Kidney capillary endothelial cell (primary cell): ENCODE measurements at places on chromosomes 2 and 18.

DNA sequence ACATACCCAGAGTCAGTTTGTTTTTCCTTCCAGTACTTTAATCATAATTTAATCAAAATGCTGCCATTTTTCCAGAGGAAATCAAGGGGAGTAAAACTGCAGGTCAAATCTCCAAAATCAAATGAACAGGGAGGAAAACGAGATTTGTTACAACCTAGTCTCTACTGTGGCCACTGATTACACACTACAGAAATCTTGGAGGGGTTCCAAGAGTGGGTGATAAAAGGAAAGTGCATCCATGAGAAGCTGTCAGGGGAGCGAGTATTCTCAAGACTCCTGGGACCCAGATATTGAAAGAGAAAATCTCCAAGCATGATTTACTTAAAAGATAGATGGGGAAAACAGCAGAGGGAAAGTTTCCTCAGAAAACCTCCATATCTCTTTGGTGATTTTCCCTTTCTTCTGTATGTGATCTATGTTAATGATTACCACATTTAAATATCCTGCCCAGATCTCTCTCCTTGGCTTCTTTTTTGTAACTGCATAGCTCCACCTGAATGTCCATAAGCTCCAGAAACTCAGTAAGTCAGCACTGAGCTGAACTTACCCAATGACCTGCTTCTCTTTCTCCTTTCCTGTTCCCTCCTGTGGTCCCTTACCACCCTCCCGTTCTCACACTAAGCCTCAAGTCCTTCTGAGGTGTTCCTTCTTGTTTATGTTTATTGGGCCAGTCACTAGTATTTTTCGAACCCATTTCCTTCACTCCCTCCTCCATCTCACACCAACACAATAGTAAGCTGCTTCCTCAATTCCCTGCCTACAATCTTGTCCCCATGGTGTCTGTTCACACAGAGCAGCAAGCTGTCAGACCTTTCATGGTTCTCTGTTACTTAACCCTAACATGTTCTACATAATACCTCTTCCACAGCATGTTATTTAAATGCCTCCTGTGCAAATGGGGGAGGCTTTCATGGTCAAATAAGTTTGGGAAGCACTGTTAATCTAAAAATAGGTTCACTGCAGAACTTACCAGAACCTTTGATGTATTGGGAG, 73.9 kb upstream of the TWSG1 start:
- no peak for DNase-seq

DNA sequence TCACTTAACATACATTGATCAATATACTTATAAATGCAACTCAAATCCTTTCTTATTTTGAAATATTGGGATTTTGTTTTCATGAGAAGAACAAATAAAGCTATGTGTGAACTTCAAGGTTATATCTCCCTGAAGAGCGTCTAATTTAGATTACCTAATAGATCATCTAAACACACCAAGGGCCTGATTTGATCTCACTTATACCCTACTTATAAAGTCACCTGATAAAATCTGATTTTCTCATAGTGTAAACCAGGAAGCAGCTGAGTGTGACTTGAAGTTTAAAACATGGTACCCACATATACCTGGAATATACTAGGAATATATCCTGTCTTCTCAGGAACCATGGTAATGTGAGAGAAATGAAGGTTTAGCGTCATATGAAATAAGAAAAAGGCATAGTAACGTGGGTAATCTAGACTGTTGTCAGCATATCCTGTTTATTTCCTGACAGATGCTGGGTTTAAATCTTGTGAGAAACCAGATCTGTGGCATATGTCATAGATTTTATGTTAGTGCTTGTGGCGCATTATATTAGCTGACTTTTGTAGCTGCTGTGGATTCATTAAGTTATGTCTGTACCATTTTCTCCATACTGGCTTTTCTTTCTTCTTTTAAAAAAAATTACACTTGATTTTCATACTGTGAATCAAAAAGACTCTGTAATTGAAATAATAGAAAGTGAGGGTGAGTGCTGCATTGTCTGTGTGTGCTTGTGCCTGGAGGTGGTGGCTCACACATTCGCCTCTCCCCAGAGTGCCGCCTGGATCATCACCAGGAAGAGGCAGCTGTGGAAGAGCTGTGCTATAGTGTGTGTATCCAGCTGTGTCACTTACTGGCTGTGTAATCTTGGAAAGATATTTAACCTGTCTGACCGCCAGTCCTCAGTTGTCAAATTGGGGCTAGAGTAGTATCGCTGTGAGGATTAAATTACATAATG, 164.0 kb downstream of the MYO3B start:
- DNase-seq, result no peak

DNA sequence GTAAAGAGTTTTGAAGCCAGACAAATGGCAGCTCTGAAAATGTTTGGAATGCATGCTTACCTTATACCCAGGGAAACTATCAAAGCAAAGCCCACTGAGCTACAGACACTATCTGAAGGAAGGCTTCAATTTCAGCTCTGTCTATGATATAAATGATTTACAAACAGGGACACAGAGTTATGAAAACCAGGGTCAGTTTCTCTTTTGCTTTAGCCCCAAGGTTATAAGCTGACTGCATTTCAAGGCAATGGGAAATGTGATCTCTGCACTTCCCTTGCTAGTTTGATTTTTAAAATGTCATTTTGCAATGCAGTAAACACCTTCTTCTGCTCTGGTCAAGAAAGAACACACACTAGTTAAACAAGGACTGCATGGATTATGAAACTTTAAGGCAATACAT, 65.2 kb upstream of the CCDC195 start:
- no peak for DNase-seq

- no peak for DNase-seq
Measured at GRCh38 chr18:56268952-56269351, 369.4 kb downstream of the TXNL1 start.

DNA sequence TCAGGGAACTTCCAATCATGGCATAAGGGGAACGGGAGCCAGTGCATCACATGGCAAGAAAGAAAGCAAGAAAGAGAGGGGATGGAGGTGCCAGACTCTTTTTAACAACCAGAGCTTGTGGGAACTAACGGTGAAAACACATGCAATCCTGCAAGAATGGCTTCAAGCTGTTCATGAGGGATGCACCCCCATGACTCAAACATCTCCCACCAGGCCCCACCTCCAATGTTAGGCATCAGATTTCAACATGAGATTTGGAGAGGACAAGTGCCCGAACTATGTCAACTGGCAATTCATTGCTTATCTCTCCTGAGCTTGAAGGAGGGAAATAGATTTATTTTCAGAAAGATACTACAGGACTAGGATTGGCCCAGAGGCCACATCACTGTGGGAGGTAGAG, 270.0 kb downstream of the SLC4A3 start:
- no peak for DNase-seq

DNA sequence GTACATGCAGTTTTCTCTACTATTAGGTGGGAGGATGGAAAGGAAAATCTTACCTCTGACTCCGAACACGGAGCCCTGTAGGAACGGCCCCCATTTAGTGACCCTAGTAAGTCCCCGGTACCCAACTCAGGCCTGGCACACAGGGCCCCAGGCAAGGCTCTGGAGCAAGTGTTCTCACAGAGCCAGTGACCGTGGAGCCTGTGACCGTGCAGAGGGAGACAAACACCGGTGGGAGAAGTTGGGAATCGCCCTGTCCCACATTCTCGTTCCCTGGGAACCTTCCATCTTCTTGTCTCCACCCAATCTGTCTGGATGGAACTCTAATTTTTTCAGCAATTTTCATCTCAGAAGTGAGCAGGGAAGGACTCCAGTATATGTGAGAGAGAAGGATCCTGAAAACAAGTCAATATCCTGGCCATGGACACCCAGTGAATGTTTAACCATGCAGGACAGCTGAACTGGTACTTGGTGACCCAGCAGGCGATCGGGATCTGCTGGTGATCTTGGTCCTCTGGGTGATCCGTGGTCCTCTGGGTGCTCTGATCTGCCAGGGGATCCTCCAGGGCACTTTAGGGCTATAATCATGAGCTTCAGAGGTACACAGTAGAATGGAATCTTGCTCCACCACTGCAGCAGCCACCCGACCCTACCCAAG, 348.6 kb upstream of the ID2 start:
- DNase-seq, result no peak

- DNase-seq, result no peak
Measured at GRCh38 chr2:150486539-150487484, 655 bp downstream of the RND3 start.

DNA sequence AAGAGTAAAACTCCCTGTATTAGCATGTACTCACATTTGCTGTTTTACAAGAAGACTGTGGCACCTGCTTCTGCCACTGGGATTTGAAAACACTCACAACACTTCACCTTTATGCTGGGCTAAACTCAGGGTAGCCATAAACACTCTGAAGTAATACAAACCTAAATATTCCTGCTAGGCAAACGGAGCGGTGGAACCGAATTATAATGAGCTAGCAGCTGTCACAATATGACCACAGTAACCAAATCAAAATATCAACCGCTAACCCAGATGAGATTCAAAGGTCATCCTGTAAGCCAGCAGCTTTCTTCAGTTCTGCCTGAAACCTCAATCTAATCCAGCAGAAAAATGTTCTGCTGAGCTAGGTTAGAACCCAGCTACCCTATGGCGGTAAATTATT, 132.1 kb downstream of the TCF4 start:
- no peak for DNase-seq

DNA sequence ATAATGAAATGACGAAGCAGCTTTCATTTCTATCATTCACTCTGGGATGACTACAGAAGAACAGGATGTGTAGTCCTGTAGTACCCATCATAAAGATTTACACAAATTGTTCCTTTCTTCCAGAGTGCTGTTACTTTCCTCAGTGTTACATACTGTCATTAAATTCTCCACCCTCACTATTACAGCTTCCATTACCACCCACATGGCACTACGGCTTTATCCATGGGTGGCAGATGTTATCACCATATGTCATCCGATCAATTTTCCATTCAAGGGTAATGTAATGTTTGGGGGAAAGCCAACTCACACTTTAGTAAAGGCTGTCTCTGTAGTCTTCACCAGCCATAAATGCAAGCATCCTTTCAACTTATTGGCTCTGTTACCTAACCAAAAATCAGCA, 7.1 kb upstream of the CSRNP3 start:
- no peak for DNase-seq

DNA sequence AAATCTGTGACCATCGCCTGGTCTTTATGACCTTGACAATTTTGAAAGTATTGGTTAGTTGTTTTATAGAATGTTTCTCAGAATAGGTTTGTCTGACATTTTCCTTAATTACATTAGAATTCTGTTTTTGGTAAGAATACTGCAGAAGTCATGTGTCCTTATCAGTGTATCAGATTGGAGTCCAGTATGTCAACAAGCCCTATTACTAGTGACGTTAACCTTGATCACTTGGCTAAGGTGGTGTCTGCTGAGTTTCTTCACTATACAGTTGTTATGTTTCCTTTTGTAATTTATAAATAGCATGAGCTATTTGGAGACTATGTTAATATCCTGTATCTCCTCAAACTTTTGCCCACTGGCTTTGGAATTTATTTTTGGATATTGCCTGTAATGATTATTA, 10.8 kb upstream of the IL36G start:
- no peak for DNase-seq

- DNase-seq, result peak; percentile 25
Measured at GRCh38 chr18:36831139-36831538, 2.2 kb downstream of the KIAA1328 start.

- DNase-seq, result no peak
Measured at GRCh38 chr2:140085674-140086073, 1305.5 kb upstream of the NXPH2 start.

DNA sequence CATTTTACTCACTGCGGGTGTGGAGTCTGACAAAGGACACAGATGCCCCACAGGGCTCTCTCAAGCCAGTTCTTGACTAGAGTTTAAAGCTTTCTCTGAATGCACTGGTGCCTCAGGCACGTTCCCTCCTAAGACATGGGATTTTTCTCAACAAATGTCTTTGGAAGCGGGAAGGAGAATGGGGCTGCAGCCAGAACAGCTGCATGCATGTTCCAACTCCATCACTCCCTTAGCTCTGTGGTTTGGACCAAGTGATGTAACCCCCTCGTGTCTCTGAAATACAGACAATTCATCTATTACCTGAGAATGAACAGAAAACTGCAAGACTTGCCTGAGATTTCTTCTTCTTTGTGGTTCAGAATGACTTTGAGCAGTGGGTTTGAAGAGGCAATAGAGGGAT, 141.7 kb upstream of the SERPINE2 start:
- DNase-seq, result no peak

DNA sequence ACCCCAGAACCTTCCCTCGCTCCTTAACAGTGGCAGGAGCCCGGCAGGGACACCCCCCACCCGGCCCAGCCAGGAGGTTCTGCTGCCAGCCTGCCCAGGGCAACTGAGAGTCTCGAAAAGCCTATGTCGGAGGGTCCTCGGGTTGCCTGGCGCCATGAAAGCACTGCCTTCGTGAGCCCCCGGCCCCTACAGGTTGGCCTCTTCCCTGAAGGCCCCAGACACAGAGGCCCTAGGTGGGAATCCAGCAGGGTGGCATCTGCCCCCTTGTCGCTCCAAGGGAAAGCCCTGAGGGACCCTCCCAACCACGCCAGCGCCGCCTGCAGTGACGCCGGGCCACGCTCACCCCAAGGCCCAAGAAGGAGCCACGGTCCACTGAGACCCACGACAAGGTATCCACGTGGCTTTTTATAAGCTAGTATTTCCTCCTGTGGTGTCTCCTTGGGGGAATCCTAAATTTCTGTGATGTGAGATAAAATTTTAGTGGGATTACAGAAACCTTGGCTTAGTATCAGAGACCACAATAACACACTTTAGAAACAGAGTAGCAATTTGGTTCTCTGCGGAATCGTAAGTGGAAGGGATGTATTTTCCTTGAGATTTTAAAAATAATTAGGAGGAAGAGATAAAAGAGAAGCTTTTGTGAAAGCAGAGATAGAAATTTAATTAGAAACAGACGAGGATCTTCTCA, 138.9 kb downstream of the HDAC4 start:
- DNase-seq, result no peak

GRCh38 chr2:120763931-120764330, 28.3 kb downstream of the GLI2 start:
- DNase-seq, result no peak

GRCh38 chr18:33781429-33781828, 203.4 kb downstream of the ASXL3 start:
- no peak for DNase-seq

DNA sequence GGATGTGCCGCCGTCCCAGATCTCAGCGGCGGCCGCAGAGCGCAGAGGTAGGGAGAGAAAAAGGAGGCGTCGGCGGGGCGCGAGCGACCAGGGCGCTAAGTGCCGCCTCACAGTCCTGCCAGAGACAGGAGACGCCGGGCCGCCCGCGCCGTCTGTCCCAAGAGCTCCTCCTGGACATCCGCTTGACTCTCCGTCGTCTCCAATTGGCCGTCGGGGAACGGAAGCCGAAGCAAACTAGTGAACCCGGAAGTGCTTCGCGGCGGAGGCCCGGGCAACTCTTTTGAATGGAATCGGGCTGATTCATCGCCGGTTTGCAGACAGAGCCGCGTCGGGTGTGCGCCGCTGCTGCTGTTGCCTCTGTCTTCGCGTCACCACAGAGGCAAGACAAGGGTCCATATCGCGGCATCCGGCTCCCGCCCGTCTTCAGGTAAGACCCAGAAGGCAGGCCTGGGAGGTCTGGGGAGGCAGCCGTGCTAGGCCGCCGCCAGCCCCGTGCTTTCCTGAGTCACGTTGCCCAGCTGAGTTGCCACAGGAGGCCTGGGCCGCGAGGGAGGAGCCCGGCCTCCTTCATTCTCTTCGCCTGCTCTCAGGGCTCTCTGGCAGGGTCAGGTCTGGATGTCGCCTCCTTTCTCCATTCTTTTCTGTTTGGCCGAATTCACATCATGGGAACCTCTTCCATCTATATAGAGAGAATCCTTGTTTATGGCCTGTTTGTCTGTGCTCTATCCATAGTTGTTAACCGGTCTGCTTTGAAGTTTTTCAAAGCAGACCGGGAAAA, at the start of gene PSMD14:
TSS of gene PSMD14 (plus strand) at position 248 of the 778 bp plus-strand sequence. CDS start 10,401 bp downstream, outside the sequence.
- peak; percentile 97 for DNase-seq

- no peak for DNase-seq
Measured at GRCh38 chr2:224278531-224278930, 123.4 kb downstream of the FAM124B start.
